ENCODE measurements at places on chromosomes 3 and 15.

DNA sequence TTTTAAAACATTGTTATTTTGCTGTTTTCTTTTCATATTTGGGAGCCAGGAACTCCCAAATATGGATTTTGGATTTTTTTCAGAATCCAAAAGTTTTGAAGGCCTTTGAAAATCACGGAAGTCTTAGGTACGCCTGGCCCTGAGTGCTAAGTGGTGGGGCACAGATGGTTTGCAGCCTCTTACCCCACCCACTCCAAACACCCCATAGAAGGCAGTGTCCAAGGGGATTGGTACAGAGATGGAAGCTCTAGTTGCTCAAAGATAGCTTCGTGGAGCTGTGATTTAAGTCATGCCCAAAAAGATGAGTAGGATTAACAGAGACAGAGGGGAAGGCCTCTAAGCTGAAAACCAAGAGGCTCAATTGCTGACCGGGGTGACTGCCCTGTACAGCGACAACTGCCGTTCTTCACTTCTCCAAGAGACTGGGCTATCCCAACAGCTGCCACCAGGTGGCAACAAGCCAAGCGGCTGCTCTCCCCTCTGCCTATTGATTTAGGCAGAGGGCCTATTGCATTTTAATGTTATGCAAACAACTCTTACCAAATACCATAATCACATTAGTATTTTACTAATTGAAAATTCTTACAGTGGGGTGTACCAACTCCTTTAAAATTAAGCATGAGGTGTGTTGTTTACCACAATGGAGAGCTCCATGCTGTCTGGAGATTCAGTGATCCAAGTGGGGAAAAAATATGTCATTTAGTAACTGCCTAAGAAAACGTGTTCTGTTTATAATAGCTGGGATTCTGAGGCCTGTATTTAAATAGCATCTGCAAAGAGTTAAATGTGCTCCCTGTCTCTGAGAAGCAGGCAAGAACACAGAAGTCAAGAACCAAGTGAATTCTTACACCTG, 64.0 kb upstream of the C15orf61 start:
- peak; percentile 67 for DNase-seq

DNA sequence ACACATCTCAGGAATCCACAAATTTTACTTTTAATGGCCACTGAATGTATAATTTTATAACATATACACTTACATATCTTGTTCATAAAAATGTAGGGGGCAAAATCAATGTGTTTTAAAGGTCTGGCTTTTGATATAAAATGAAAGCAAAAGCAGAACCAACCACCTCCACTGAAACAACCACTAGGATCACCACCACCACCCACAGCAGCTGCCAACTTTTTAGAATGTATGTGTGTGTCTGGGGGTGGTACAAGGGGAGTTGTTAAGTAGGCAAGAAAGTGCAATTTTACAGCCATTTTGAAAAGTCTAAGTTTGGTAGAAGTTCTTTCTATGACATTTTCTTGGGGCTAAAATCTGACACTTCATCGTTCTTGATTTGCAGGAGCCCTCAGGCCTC, 44.0 kb downstream of the OTOL1 start:
- DNase-seq: no peak

DNA sequence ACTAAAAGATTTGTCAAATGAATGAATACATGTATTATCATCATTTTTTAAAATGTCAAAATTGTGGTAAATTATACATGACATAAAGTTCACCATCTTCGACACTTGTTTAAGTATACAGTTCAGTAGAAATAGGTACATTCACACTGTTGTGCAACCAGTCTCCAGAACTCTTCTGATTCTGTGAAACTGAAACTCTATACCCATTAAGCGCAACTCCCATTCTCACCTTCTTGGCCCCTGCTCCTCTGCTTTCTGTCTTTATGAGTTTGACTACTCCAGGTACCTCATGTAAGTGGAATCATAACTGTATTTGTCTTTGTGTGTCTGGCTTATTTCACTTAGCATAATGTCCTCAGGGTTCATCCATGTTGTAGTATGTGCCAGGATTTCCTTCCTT, 50.1 kb upstream of the KBTBD8 start:
- no peak for DNase-seq

DNA sequence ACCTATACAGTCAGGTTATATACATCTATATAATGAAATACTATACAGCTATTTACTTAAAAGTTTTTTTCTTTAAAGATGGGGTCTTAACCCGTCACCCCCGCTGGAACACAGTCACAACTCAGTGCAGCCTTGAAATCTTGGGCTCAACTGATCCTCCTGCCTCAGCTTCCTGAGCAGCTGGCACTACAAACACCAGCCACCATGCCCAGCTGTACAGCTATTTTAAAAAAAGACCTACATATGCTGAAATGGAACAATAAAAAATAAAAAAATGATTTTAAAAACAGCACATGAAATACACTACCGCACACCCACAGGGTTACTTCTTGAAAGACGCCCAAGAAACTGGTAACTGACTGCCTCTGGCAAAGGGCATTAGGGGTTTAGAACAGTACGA, 3.8 kb downstream of the NCBP2 start:
- DNase-seq: no peak

DNA sequence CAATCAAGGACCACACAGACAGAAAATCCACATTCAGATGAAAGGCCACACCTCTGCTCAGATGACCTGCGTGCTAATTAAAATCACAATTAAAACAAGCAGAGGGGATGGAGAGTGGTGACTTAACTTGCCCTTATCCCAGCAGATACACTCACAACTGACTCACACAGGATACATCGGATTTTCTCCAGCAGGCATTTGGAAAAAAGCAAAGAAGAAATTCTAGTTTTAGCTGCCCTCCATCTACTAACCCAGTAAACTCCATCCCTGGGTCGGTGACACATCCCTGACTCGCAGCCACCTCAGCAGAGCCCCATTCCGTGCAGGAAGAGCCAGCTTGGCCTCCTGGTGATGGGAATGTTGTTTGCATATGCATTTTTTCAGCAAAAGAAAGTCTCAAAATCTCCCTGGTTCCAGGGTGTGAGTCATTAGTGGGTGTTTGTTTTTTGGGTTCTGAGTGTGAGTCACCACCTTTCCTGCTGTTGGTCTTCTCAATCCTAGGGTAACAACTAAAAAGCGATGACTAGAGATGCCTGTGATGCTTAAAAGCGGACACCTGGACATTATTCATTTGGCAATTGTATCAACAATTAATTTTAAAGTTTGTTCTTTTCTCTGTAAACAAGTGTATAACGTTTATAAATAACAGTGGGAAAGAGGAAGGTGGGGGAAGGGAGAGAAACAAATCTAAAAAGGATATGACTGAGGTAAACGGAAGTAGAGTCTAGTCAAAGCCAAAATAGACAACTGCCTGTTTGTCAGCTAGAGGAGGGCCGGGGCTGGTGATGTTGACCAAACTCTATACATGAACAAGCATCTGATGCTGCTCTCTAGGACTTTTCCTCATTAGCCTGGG, 49.8 kb upstream of the SLC4A7 start:
- DNase-seq: peak; percentile 26

DNA sequence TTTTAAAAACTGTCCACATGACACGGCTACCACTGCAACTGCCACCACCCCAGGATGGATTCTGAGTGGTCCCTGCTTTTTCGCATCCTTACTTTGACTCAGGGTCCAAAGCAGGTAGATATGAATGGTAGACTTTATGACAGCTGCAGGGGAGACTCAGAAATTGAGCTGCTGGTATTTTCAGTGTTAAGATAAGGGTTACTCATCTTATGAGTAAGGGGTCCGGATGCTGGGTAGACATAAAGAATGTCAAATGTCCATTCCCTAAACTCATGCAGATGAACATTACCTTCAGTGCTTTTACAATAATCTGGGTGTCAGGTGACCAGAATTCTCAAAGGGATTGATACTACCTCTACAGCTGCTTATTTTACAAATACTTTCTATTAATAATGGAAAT, 25.9 kb upstream of the BBX start:
- DNase-seq: no peak

- DNase-seq: no peak
Observed at GRCh38 chr15:60961541-60962485, 267.3 kb downstream of the RORA start.

DNA sequence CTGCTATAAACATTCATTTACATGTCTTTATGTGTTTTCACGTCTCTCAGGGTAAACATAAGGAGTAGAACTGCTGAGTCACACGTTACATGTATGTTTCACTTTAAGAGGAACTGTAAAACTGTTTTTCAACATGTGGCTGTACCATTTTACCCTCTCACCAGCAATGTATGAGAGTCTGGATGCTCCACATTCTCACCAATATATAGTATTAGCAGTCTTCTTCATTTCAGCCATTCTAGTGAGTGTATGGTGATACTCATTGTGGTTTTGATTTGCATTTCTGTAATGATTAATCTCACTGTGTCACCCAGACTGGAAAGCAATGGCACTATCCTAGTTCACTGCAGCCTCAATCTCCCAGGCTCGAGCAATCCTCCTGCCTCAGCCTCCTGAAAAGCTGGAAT, 37.1 kb downstream of the PHC3 start:
- no peak for DNase-seq

DNA sequence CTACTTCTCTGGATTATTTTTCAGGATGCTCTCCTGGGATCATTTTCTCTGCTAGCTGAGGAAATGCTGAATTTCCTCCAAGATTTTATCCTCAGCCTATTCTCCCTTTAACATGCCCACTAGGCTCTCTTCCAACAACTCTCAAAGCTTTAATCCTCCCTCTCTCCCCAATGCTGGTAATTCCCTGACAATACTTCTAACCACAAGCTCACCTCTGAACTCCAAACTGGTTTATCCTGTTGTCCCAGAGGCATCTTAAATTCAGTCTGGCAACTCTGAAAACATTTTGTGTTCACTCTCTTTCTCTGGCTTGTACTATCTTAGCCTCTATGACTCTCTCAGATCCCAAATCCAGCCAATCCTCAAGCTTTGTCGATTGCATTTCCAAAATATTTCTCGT, 490.3 kb downstream of the MECOM start:
- DNase-seq: no peak

GRCh38 chr3:170178651-170179050, 2.9 kb downstream of the PHC3 start:
- peak; percentile 20 for DNase-seq

GRCh38 chr3:113271189-113271588, 59.8 kb downstream of the BOC start:
- DNase-seq: no peak

DNA sequence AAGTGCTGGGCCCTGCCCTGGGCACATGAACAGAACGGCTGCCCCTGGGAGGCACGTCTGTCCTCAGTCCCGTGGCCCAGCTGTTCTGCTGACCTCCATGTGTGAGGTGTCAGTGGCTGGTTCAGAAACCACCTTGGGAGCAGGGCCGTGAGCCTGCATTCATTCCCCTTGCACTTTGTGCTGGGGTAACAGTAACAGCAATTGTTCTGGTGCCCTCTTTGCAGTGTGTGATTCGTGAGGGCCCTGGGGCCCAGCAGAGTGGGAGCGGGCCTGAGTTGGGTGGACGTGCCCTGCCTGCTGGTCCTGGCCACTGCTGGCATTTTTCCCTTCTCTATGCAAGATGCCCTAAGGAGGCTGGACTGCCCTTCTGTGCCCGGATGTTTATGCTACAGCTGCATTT, 50.4 kb upstream of the MYZAP start:
- DNase-seq: no peak

GRCh38 chr15:98391568-98391967, 256.8 kb upstream of the IGF1R start:
- no peak for DNase-seq

DNA sequence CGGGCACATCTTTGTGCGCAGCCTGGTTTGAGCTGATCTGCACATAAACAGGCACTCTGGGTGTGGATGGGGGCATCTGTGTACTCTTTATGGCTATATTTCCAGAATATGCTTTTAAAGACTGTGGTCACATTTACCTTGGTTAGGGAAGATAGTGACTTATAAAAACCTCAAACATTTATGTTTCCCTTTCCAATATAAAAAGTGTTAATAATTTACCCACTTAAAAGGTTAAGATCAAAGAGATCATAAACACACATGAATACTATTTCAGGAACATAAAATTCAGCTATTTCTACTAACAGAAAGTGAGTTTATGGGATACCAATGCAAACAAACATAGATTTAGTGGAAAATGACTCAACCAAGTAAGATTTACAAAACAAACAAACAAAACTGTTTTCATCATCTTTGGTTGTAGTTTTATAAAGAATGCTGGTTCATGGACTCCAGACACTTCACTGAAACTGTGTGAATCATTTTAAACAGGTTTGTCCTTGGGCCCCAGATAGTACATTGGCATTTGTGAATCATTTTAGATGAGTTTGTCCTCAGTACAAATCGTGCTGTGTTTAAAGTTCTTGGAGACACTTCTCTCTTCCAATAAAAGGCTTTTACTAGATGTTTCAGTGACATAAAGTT, 253.5 kb upstream of the CTDSPL start:
- DNase-seq: no peak

DNA sequence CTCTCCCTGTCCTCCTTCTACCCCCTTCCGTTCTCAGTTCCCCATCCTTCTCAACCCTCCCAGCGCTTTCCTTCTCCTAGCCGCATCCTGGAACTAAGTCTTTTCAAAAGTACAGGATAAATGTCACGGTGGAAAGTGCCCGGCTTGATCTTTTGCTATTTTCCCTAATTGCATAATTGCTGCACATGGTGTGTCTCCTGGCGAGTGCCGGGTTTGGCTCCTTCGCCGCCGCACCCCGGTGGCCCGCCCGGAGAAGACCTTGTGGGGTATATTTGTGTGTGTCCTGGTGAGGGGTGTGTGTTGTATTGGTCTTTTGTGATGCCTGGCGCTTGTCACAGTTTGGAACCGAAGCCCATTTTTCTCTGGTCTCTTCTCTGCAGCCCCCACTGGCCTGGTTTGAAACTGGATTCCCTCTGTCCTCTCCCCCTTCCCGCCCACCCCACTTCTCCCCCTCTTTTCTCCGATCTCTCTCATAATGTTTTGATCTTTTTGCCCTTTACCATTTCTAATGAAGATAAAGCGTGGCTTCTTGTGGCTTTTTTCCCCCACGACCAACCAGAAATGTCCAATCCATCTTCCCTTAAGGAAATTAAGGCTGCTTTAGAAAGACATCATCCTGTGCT, 692 bp downstream of the UBE2E2 start:
- no peak for DNase-seq

Data from central memory CD8-positive, alpha-beta T cell (primary cell).